AG04450 (cell line): ENCODE measurements at places on chromosomes 6 and 20.

DNA sequence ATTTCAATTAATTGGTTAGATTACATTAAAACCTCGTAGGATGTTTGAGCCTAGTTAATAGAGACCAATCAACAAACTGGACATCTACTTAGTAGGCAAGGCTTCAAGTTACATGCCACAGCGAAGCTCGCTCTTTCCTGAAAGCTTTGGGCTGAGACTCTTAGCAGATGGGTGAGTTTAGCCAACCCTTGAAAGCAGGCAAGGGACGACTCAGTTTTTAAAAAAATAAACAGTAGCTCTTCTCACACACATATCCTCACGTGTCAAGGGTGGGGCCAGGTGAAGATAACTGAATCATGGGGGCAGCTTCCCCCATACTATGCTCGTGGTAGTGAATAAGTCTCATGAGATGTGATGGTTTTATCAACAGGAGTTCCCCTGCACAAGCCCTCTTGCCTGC is 775 bp downstream of the MTFR2 start:
- no peak for DNase-seq

- DNase-seq = peak; percentile 29
These were observed at the start of gene LAMA2 for GRCh38 chr6:128882991-128883611. Gene LAMA2, plus strand, starts transcription at chr6:128883138. Its CDS starts 108 bp downstream, at chr6:128883246.

DNA sequence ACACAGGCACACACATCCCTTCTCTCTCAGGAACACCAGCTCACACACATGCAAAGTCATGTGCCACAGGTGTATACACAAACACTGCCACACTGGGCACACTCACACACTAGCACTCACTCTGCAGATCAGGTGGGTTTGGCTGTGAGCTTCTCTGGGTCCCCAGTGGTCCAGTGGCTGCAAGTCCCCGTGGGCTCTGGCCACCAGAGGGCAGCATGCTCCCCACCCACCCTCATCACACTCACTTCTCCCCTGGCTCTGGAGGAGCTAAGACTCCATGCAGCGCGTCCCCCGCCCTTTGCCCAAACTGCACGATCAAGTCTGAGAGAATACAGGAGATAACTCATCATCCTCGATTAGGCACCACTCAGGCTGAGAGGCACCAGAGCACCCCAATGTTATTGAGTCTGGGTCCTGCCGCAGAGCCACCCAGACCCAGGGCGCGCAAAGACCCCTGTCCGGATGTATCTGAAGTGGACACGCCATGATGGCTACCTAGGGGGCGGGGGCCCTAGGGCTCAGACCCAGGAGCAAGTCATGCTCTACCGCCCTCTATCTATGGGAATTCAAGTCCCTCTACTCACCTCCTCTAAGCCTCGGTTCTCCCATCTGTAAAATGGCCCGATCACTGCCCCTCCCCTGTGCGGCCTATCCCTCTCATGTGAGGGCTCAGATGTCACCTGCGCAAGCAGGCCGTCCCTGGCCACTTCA is 90.5 kb downstream of the GRM4 start:
- peak; percentile 8 for DNase-seq

- DNase-seq = no peak
These were observed 62.6 kb upstream of the SIRPA start for GRCh38 chr20:1832634-1833033.

DNA sequence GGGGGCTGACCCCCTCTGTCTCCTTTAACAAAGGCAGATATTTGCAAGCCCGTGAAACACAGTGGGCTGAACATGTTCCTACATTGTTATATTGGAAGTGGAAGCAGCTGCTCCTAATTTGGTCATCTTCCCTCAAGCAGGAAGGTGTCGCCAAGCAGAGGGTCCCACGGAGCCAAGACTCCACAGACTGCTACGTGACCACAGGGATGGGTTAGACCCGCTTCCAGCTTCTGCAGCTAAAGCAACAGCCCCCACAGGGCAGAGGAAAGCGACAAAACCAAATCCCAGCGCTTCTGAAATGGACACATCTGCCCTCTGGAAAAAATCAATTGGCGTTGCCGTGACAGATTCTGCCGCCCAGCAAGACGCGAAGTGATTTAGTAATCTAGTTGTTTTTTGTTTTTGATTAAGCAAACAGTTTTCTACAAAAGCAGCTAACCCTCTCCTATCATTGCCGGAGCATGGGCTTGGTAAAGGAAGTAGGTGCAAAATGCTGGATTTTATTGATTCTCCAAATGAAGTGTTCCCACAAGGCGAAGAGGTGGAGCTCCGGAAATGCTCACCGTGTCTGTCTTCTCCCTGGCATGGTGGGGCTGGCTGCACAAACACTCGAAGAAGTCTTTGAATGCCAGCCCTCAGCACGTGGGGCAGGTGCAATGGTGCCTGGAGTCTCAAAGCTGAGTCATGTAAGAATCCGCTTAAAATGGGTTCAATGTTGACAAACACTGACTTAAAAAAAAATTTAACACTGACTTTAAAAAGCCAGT is 79.4 kb upstream of the FRMD1 start:
- no peak for DNase-seq

- no peak for DNase-seq
These were observed 11.0 kb upstream of the TCP11 start for GRCh38 chr6:35152067-35152707.

DNA sequence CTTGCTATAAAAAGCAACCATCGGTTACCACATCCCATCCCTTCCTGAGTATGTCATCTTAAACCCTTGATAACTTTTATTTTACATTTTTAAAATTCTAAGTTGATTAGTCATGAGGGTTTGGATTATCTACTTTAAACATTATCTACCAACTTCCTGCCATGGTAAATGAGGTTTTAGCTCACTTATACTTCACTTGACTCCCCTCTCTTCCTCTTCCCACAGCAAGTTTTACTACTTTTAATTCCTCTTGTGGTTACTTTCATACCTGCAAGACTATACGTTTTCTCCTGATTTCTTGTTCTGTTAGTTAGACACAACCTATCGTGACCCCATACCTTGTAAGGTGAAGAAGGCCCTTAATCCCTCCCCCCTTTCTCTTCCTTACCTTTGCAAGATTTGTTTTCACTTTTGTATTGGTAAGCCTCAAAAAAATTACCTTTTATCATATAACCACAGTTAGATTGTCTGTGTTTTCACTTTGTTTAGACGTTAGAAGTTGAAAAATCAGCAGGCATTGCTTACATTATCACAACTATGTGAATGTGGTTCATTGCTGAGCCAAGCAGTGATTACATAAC is 60.1 kb upstream of the OGFRL1 start:
- peak; percentile 18 for DNase-seq

DNA sequence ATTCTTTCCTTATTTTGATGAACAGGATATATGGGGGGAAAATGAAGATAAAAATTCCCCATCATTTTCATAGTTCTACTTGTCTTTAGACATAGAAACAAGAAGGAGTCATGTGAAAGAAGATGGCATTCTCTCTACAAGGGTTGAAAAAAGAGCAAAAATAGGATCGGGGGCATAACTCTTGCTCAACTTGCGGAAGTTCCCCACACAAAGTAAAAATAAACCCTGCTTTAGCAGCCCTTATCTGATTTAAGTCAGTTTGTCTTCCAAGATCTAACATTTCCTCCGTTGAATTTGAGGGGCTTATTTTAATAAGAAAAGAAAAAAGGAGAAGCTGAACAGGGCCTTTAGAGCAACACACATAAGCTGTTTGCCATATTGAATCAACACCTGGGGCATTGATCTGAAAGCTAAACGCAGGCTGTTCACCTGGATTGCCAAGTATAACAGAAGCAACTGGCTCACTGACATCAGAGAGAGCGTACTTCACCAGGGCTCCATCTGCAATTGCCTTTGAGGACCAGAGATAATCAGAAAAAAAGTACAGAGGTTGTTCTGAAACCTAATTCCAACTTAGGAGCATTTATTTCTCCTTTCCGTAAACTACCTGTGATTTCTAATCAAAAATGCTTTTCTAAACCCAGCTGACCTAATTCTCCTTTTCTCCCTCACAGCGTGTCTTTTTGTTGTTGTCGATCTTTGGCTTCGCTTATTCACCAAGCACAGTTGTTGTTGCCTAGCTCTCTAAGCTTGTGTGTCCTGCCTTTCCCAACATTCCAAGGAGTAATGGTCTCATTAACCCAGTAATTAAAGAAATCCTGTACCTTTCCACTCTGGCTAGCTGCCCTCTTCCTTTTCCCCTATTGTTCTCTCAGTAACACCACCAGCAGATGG is 568.0 kb downstream of the KIF16B start:
- no peak for DNase-seq

GRCh38 chr6:94468830-94469229 is 1049.5 kb upstream of the EPHA7 start:
- DNase-seq = no peak

- DNase-seq = no peak
These were observed 113.7 kb downstream of the PHACTR3 start for GRCh38 chr20:59718071-59718470.

- DNase-seq = no peak
These were observed 41.6 kb upstream of the FRMD1 start for GRCh38 chr6:168120390-168121302.

GRCh38 chr6:17354700-17355403 is 38.5 kb upstream of the CAP2 start:
- peak; percentile 59 for DNase-seq

GRCh38 chr6:85920782-85921181 is 278.1 kb upstream of the SYNCRIP start:
- no peak for DNase-seq

GRCh38 chr6:13624871-13625288 is 9.7 kb downstream of the NOL7 start:
- DNase-seq = no peak

- DNase-seq = no peak
These were observed 592 bp downstream of the SAPCD1 start for GRCh38 chr6:31762878-31763618.

- no peak for DNase-seq
These were observed 1145.2 kb upstream of the GJE1 start for GRCh38 chr6:140987364-140988155.

DNA sequence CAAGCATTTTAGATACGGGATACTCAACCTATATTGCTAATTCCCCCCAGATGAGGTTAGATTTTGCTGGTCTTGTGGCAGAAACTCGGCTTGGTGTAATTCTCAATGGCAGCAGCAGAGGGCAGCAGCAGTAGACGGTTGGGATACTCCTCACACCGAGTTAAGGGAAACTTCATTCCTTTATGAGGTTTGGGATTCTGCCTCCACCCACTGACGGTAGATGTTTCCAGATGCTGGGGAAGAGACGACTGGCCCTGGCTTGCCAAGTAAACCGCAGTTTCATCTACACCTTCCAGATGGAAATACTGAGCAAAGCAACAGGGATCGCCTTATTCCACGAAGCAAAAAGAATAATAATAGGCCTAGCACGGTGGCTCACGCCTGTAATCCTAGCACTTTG is 8.2 kb upstream of the TBC1D7 start:
- peak; percentile 87 for DNase-seq

GRCh38 chr6:56953597-56954402 is 1.1 kb upstream of the BEND6 start:
- DNase-seq = no peak

- DNase-seq = peak; percentile 50
These were observed 140.8 kb downstream of the VEGFA start for GRCh38 chr6:43910638-43911353.

DNA sequence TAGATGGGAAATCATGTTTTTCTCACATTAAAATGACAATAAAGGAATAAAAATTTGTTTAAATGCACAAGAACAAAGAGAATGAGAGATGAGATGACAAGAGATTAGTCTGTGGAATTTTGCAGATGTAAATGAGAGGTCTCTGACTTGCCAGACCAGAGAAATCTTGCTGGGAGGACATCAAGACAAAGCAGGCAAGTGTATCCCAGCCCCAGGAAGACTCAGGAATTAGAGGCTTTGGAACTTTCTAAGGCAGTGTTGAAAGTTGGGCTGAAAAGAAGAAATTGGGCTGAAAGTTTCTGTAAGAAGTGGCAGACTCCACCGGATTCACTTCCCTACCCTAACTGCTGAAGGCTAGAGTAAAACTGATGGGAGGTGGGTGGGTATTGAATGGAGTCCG is 54.6 kb downstream of the AFDN start:
- no peak for DNase-seq

GRCh38 chr6:10719296-10719963 is 3.4 kb upstream of the TMEM14C start:
- DNase-seq = no peak

GRCh38 chr6:25175196-25175595 is 104.0 kb upstream of the CARMIL1 start:
- DNase-seq = no peak

DNA sequence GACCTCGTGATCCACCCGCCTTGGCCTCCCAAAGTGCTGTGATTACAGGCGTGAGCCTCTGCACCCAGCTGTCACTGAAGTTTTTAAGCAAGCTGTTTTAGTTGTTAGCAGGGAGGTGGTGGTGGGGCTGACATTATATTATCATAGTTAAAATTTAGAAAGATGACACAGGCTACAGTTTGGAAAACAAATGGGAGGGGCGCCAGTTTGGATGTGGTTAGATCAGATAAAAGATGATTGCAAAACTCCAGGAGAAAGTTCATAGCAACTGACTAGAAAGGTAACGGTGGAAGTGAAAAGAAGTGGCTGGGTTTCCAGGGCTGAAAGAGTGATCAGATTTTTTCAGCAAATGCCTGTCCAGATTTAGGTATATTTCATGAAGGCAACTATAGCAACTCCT is 311.9 kb upstream of the CITED2 start:
- DNase-seq = no peak

DNA sequence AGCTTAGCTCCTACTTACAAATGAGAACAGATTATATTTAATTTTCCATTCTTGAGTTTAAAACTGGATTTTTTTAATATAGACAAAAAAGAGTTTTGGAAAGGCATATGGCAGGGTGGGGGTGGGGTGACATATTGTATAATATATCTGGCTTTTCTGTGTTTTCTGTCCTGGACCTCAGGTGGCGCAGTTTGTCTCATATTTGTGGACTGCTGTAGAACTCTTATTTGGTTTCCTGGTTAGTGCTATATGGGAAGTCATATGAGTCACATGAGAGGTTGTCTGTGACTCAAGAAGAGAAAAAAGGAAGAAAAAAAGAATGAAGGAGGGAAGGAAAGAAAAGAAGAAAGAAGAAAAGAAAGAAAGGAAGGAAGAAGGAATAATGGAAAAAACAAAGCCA is 131.8 kb downstream of the CLVS2 start:
- DNase-seq = no peak

DNA sequence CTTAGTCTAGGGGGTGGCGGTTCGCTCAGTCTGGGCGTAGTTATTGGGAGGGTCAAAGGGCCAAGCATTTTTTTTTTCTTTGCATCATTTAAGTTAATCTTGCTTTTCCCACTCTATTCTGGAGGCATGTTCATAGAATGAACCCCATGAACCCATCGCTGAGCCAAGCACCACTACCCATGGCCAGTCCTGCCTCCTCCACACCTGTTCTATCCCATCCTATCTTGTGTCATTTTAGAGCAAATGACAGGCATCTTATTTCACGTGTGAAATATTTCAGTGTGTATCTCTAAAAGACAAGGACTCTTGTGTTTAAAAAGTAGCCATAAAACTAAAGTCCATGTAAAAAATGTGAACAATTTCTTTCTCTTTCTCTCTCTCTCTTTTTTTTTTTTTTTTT is 13.9 kb downstream of the SRC start:
- no peak for DNase-seq

DNA sequence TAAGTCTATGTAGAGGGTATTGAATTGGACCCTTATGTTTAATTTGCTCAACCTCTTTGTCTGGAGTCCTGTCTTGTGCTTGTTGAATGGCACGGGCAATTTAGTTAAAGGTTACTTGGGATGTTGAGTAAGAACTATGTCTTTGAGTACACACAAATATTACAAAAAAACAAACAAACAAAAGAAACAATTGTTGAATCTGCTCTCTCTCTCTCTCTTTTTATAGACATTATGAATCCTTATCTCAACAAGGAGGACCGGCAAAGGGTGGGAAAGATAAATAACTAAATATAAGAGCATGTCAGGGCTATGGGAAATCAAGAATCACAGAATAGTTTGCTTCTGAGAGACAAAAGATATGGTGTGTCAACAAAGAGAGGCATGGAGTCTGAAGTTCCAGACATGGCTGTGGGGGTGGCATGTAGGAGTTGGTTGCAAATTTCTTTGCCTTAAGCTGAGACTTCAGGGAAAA is 608.6 kb downstream of the UTRN start:
- no peak for DNase-seq
